ENCODE measurements at places on chromosomes 3 and 15.
A peak's percentile ranks its signal among the peaks of the same experiment; 100 is the strongest.

- no peak for DNase-seq
Measured at GRCh38 chr3:184262764-184263179, 1.4 kb upstream of the CAMK2N2 start.

- no peak for DNase-seq
Measured at GRCh38 chr3:194905696-194906095, 220.0 kb downstream of the FAM43A start.

- no peak for DNase-seq
Measured at GRCh38 chr3:9679476-9680080, 24.1 kb upstream of the CPNE9 start.

- peak; percentile 68 for DNase-seq
Measured at GRCh38 chr15:67024314-67024997, 40.9 kb upstream of the SMAD3 start.
